ENCODE measurements at places on chromosomes 1 and 21.
A peak's percentile ranks its signal among the peaks of the same experiment; 100 is the strongest.

DNA sequence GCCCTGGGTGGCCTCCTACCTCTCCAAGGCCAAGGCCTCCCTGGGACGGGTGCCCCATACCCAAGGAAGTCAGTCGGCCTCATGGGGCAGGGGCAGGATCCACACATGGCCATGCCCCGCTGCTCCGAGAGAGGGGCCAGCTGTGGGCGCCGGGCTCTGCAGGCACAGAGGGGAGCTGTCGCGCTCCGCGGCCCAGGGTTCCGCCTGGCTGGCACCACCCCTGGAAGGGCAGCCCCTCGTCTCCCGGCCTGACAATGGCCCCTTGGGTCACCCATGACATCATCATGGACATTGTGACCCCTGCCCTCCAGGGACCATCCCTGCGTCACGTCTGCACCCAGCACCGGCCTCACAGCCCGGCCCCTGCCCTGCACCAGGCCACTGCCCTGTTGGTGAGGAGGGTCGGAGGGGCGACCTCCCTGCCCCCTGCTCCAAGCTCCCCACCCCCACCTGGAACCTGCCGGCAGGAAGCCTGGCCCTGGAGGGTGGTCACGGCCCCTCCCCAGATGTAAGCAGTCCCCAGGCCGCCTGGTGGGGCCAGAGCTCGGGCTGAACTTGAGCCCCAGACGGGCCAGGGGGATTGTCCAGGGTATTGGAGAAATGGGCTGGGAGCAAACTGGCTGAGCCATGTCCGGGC is 5.8 kb downstream of the TTLL10 start:
- DNase-seq: no peak

DNA sequence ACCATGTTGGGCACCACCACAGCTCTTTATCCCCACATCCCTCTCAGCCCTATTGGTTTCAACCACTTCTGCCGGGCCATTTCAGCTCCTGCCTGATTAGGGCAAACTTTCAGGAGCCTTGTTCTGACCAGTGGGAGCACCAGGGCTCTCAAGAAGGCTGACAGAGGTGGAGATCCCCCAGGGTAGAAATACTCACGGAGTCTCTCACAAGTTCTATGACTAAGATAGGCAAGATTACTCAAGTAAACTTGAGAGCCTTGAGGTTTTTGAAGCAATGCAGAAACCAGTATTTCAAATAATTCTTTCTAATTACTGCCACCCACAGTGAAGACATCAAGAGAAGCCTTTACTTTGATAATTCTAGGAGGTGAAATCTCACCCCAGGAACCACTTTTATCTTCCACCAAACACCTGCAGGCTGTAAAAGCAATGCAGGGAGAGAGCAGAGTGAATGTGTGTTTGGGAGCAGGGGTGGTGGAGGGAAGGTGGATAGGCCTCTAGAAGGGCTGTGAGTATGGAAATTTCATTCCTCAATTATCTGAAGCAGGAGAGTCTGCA is 6.6 kb upstream of the PTCH2 start:
- no peak for DNase-seq

DNA sequence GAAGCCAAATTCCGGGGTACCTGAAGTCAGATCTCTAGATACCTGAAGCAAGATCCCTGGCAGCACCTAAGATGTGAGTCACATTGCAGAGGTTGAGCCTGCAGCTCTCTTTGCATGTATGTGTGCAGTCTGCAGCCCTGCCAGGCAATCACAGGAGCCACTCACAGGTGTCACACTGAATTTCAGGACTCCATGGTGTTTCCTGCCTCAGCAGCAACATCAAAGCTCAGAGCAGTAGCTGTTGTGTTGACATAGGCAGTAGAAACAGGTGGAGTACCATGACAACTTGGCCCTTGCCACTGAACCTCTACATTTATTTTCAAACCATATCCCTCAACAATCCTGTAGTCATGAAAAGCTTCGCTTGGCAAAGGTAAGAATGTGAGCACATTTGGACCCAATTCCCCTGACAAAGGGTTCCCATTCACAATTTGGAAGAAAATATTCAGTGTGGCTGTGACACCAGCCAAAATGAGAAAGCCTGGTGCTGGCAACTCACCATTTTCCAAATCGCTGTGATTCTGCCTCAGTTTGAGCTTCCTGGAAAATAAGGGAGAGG is 419.8 kb upstream of the NFIA start:
- no peak for DNase-seq

DNA sequence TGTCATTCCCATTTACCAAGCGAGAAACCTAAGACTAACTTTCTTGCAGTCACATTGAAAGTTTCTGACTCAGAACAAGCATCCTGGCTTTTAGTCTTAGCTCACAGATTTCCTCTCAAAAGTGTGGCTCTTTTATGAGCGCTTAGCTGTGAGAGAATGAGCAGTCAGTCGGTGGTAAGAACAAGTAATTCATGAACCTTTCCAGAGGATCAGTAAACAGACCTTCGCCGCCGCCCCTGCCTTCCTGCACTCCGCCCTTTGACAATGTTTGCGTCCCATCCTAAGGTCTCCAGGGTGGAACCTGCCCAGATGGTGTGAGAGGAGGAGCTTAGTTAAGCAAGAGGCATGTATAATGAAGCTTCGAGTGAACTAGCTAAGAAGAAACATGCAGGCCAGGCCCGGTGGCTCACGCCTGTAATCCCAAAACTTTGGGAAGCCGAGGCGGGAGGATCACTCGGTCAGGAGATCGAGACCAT is 142.4 kb downstream of the GLUL start:
- DNase-seq: no peak

GRCh38 chr1:66350001-66350547 is 183.9 kb upstream of the SGIP1 start:
- DNase-seq: no peak

DNA sequence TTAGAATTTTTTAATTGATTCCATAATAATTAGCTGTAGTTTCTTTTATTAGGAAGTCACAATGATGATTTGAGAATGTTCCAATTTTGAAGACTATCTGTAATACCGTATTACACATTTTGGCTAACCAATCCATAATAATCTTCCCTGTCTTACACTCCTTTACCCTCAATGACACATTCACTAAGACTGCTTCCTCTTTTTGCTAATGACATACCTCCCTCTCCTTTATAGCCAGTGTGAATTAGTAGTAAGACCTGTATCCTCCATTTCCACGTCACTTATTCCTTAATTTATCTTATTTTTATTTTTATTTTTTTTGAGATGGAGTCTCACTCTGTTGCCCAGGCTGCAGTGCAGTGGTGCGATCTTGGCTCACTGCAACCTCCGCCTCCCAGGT is 10.1 kb downstream of the KDM1A start:
- DNase-seq: no peak

DNA sequence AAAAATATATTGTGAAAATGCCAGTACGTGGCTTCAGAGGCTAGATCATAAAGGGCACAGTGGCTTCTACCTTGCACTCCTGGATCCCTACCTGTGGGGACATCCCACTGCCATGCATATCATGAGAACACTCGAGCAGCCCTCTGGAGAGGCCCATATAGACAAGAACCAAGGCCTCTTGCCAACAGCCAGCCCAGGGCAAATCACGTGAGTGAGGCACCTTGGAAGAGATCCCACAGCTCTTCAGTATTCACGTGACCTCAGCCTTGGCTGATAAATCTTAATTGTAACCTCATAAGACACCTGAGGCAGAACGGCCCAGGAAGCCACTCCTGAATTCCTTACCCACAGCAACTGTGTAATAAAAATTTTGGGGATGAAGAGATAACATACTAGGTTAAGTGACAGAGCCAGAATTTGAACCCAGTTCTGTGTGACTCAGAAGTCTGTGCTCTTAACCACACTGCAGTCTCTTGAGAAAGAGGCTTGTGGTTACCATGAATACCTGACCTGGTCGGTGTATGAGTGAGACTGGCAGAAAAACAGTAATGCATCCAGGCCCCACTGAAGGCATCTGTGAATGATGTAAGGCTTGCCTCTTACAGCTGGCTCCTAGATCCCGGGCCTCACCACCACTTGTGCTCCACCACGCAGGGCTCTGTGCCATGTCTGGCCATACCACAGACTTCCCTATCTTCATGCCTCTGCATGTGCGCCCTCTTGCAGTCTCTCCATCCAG is 6.9 kb upstream of the A3GALT2 start:
- peak; percentile 95 for DNase-seq

DNA sequence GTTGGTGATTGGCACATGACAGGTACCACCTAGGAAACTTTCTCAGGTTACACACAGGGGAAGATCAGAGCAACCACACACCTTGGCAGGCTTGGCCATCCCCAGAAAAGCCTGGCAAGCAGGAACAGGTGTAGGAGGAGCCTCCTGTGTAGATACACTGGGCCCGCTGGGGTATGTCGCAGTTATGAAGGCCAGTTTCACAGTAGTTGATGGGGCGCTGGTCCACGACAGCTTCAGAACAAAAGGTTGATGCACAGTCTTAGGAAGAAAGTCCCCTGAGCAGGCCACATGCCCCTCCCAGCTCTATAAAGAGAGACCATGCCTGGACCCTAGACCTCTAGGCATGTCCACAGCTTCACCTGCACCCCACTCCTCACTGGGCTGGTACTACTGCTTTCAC is 51.6 kb downstream of the NID1 start:
- no peak for DNase-seq

- DNase-seq: no peak
These were observed 164.5 kb upstream of the BEND5 start for GRCh38 chr1:48940962-48941732.

- no peak for DNase-seq
These were observed 27.1 kb downstream of the FAM20B start for GRCh38 chr1:179052776-179053175.

- no peak for DNase-seq
These were observed 133.6 kb upstream of the HMCN1 start for GRCh38 chr1:185600641-185601040.

DNA sequence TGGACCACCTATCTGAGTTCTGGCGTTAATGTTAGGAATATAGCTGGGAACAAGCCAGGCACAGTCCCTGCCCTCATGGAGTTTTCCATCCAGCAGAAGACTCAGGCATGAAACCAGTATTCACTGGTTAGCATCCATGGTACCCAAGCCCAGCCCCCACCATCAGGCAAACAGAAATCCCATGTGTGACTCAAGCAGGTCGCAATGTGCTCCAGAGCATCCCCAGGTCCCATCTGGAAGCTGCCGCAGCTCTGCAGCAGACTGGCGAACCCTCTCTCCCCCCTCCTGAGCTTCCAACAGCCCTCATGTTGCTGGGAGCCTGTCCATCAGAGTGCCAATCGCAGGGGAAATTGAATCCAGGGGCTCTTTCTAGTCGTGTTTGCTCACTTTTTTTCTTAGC is 174.2 kb downstream of the RRAGC start:
- DNase-seq: no peak

GRCh38 chr1:25959611-25960010 is 38.3 kb downstream of the PAFAH2 start:
- DNase-seq: no peak

DNA sequence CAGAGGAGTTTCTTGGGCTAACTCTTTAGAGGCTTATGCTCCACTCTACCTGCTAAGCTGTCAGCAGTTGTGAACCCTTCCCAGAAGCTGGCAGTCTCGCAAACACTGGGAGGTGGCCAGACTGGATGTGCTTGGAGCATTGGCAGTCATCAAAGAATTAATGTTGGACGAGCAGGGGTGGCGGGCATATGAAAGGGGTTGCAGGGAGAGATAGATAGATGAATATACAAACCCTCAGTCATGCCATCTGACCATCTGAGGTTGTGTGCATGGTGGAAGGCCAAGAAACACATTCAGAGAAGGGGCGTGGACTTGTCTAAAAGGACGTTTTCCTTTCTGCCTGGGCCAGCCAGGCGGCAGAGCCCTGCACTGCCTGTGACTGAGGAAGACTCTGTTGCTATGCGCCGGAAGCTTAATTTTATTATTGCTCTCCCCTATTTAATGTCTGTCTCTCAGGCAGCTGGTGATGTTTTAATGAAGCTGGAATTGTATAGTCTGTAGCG is 164.4 kb downstream of the PBX1 start:
- no peak for DNase-seq

Measured in epithelial cell of prostate (primary cell).